ENCODE measurements at places on chromosomes 16 and 17.
A peak's percentile ranks its signal among the peaks of the same experiment; 100 is the strongest.

- no peak for DNase-seq
These were observed 1.2 kb downstream of the MYH11 start for GRCh38 chr16:15855704-15856003.

DNA sequence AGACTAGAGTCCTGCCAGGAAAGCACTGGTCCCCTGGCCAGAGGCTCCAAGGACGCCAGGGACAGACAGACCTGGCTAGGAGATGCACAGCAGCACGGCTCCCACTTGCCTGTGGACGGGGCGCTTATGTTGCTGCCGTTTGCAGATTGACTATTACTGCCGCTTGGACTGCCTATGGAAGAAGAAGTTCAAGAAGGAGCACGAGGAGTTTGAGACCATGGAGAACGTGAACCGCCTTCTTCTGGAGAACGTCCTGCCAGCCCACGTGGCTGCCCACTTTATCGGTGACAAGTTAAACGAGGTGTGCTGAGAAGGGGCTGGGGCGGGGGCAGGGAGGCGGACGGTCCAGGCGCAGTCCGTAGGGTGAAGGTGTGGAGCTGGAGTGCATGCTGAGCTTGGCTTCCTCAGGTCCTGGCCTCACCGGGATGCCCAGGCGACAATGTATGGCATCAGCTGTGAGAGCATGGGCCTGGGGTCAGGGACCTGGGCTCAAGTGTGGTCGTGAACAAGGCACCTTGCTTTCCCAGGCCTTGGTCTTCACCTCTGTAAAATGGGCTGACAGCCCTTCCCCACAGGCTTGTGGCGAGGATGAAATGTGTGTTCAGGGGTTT, 45.6 kb downstream of the ADCY7 start:
- no peak for DNase-seq

DNA sequence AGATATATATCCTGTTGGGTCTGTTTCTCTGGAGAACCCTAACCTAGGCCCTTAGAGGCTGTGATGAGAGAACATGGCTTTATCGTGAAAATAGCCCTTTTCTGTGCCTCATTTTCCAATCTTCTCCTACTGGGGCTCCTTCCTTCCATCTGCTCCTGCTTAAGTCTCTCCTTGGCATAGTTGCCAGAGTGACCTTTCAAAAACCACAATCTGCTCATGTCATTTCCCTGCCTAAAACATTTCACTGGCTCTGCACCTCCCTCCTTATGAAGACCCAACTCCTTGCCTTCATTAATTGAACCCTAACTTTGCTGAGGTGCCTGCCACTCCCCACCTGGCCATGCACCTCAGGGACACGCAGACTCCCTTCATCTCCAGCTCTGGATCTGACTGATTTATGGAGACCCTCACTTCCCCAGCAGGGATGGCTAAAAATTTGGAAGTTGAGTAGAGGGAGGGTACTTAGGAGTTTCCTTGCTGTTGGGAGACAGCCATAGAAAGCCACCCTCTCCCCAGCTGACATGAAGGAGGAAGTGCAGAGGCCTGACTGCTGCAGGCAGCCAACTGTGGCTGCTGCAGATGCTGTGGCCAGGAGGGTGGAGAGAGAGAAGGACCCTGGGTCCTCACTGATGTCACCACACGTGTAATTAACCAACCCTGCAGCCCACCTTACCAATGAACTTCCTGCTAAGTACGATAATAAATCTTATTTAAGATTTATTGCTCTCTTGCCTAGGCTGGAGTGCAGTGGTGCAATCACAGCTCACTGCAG, 6.3 kb upstream of the GGA2 start:
- no peak for DNase-seq

DNA sequence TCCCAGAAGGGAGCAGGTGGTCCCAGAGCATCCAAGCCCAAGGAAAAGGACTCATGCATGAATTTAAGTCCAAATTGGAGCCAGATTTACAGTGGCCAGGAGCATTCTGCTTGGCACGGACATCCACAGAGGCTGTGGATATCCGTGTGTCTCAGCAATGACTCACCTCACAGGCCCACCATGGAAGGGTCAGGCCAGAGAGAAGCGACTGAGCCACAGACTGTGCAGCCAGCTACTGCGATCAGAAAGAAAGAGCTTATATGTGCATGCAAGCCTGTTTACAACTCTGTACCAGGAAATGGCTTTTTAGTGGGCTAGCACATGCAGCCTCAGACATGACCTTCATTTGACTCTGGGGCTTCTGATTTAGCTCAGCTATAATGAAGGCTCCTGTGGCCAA, 231.0 kb downstream of the C16orf95 start:
- DNase-seq, result no peak

- no peak for DNase-seq
These were observed 16.4 kb upstream of the MARCHF10 start for GRCh38 chr17:62824290-62825131.

DNA sequence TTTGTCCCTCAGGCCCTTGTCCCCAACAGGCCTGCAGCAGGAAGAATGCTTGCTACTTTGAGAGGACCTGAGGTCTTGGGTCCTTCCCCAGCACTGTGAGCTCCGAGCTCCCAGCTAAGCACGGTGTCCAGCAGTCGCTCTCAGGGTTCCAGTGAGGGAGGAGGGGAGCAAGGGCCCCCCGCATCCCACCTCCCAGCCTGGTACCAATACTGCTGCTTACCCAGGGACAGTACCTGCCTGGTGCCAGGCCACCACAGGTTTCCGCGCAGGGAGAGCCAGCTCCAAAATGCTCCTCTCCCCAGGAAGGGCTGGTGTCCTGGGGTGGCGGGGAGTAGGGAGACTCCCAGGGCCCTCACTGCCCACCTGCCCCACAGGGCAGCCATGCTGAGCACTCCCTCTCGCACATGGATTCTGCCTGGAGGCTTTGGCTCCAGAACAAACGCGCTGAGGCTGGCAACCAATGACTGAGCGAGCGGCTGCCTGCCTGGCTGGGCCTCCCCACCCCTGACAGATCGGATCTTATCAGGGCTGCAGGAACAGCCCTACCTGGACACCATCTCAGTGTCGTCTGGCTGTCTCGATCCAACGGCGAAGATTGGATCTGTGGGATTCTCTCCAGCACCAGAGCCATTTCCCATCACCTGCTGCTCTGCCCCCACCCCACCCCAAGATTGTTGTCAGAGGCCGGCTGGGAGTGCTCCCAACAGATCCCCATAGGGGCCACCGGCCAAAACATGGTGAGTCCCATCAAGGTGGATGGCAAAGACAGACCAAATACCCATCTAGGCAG, 2.4 kb downstream of the DOK4 start:
- no peak for DNase-seq

DNA sequence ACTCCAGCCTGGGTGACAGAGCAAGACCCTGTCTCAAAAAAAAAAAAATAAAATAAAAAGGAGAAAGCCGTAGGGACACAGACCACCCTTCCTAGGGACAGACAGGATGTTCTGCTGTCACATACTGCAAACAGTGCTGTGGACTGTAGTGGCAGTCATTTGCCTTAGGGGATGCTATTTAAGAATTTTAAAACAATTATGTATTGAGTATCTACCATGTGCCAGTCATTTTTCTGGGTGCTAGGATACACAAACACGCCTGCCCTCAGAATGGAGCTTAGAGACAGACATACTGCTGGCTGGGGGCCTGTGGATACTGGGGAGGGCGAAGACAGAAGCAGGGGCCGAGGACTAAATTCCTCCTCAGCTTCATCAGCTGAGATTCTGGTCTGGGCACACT, 45.5 kb downstream of the MRC2 start:
- DNase-seq, result no peak

DNA sequence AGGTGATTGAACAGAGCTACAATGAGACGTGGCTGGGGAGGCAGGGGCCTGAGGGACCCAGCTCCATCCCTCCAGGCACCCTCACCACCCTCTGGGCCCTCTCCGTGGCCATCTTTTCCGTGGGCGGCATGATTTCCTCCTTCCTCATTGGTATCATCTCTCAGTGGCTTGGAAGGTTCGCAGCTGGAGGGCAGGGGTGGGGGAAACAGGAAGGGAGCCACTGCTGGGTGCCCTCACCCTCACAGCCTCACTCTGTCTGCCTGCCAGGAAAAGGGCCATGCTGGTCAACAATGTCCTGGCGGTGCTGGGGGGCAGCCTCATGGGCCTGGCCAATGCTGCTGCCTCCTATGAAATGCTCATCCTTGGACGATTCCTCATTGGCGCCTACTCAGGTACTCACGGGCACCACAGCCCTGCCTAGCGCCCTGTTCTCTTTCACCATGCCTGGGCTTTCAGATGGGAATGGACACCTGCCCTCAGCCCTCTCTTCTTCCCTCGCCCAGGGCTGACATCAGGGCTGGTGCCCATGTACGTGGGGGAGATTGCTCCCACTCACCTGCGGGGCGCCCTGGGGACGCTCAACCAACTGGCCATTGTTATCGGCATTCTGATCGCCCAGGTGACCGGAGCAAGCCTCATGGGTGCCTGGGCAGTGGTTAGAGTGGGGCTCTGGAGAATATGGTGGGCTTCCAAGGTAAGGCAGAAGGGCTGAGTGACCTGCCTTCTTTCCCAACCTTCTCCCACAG, 2.1 kb downstream of the SLC2A4 start:
- DNase-seq, result no peak

DNA sequence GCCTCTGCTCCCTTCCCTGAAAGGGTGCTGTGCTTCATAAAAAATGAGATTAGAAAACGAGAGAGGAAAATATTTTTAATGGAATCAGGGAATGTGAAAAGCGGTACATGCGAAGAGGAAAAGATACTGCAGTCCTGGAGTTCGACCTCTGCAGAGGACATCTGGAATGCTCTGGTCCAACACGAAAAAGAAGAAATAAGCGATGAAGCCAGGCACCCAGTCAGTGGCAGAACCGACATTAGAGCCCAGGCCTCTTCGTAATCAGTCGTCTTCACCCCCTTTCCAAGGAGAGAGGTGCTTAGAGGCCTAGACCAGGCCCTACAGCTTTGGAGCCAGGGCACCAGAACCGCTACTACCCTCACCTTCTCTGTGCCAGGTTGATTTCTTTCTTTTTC, 459 bp upstream of the MARCHF10 start:
- DNase-seq, result no peak

DNA sequence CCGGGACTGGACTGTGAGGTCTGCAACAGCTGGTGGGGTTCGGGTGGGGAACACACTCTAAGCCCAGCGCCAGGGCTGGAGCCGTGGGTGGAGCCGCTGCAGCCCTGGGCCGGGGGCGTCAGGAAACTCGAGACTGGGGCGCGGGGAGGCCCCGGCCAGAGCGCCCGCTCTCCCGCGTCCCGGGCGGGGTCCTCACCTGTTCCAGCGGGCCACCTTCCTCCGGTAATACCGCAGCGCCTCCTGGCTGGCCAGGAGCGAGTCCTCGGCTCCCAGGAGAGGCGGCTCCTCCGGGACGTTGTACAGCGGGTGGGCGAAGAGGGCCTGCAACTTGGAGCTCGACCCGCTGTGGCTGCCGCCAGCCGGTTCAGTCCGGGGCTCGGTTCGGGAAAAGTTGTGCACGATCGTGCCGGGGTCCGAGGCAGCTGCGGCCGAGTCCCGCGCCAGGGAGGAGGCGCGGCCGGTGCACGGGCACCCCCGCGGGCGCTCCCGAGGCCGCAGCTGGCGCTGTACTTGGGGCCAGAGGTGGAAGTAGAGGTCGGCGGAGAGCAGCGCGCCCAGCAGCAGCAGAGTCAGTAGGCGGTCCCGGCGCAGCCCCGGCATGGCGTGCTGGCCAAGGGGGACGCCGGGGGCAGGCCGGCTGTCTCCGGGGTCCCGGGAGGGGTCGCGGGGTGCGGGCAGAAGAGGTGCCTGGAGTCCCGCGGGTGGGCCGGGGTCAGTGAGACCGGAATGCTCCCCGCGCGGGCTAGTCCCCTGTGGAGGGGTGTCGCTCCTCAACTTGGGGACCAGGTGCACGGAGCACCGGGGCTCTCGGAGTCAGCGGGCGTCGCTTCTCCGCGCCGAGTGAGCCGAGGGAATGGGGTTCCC, 868 bp downstream of the FAM20A start:
- DNase-seq, result no peak

- no peak for DNase-seq
These were observed at the start of gene STAT5B for GRCh38 chr17:42276359-42276608. TSS of gene STAT5B (minus strand) at chr17:42276391. CDS start at chr17:42232127, 44,264 bp downstream.

DNA sequence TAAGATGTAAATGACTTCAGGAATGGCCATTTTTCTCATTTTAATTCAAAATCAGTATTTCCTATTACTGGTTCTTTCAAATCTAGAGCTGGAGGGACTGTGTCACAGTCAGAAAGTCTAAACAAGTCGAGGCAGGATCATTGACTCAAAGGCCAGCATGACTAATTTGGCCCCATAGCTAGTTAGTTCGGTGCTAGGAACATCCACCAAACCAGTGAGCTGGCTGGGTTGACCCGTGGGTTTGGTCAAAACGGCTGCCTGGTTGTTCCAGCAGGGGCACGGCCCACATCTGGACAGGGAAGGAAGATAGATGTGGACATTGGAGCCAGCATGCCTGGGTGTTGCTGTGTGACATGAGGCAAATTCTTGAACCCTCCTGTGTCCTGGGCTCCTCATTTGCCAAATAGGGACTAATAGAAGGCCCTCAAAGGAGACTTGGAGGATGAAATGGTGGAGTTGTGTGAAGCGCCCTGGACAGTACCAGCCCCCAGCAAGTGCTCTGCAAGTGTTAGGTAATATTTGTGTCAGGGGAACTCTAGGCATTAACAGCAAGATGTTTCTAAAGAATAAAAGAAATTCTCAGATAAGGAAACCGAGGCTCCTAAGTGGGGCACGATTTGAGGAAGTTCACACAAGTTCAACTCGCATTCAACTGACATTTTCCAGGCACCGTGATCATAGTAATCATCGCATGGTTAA, 46.2 kb downstream of the MEOX1 start:
- DNase-seq, result no peak

GRCh38 chr17:78689029-78689428, 93.0 kb downstream of the CYTH1 start:
- no peak for DNase-seq

DNA sequence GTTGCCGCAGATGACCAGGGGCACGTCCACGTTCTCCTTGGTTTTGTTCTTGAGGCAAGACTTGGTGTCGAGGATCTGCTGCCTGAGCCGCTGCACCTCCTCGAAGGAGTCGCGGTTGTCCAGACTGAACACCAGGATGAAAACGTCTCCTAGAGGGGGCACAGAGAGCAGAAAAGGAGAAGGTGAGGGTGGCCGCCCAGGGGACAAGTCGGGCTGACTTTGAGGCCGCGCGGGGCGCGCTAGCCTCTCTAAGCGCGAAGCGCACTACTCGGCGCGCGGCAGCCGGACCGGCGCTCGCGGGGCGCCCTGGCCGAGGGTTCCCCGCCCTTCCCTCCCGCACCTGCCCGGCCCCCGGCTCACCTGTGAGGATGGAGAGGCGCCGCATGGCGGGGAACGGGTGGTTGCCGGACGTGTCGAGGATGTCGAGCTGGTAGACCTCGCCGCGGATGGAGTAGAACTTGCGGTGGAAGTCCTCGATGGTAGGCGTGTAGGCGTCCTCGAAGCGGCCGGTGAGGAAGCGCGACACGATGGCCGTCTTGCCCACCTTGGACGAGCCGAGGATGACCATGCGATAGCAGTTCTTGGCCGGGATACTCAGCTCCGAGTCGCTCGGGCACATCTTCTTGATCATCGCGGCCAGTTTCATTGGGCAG, 533 bp downstream of the RASD1 start:
- peak; percentile 31 for DNase-seq

DNA sequence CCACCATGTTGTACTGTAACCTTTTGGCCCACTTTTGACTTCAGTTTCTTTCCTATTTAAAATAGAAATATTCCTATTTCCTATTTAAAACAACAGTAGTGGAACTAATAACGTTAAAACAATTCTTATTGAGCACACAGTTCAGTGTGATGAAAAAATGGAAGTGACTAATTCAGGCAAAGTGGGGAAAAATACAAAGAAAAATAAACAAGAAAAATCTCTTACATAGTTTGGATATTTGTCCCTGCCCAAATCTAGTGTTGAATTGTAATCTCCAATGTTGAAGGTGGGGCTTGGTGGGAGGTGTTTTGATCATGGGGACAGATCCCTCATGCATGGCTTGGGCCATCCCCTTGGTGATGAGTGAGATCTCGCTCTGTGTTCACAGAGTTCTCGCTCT, 198.1 kb upstream of the CPHXL start:
- DNase-seq, result no peak
